Fibroblast of gingiva (primary cell): ENCODE measurements at places on chromosomes 2 and 18.

GRCh38 chr2:88232074-88232782, 62.1 kb downstream of the THNSL2 start:
- DNase-seq = no peak

DNA sequence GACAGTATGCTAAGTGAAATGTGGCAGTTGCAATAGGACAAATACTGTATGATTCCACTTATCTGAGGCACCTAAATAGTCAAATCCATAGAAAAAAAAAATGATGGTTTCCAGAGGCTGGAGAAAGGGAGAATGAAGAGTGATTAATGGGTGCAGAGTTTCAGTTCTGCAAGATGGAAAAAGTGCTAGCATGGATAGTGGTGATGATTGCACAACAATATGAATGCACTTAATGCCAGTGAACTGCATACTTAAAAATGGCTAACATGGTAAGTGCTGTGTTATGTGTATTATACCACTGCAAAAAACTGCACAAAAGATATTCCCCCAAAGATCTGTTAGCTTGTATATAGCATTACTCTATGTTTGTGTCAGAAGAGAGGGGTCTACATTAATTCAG, 185.4 kb downstream of the INHBB start:
- DNase-seq = peak; percentile 67

GRCh38 chr18:4391859-4392258, 63.2 kb downstream of the DLGAP1 start:
- no peak for DNase-seq

GRCh38 chr2:160432633-160433032, 61.0 kb downstream of the RBMS1 start:
- DNase-seq = peak; percentile 22

GRCh38 chr2:6986301-6986911, 69.2 kb downstream of the RNF144A start:
- no peak for DNase-seq

GRCh38 chr2:27261241-27261925, 1.5 kb downstream of the SLC30A3 start:
- DNase-seq = no peak

GRCh38 chr2:146734042-146734820, 1110.6 kb upstream of the ACVR2A start:
- peak; percentile 73 for DNase-seq

- peak; percentile 79 for DNase-seq
These were observed 65.6 kb upstream of the COPS8 start for GRCh38 chr2:237020090-237020489.

- peak; percentile 25 for DNase-seq
These were observed 125.3 kb downstream of the TWIST2 start for GRCh38 chr2:238973038-238973739.

- no peak for DNase-seq
These were observed 48.7 kb downstream of the EHD3 start for GRCh38 chr2:31282634-31283033.

GRCh38 chr2:66531567-66531966, 96.6 kb downstream of the MEIS1 start:
- no peak for DNase-seq

DNA sequence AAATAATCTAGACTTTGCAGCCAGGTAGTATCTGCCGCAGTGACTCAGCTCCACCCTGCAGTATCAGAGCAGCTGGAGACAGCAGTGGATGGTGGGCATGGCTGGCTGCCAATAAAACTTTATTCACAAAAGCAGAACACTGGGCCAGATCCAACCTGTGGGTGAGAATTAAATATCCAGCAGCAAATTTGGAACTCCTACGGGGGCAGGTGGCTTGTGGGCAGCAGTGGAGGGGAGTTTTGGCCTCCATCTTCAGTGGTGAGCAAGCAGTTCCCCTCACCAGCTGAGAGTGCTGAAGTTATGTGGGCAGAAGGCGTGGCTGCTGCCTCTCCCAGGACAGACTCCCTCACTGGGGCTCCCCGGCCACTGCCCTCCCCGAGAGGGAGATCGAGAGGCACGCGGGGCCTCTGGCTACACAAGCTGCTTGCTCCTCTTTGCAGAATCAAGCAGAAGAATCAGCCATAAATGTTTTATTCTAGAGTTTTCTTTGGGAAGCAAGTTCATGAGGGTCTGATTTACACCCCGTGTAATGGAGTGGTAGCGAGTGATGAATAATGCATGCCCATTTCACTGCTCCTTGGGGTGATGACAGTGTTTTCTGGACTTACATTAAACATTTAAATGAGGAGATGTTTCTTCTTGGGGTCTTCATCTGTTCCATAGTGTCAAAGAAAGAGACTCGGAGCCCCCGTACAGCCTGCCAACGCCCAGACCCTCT, 204.3 kb downstream of the SEPTIN10 start:
- DNase-seq = no peak

GRCh38 chr2:16973586-16974286, 308.1 kb upstream of the CYRIA start:
- DNase-seq = no peak

GRCh38 chr2:25822190-25823117, 55.8 kb downstream of the ASXL2 start:
- DNase-seq = no peak

- no peak for DNase-seq
These were observed 25.1 kb downstream of the ARMC9 start for GRCh38 chr2:231223458-231223976.

DNA sequence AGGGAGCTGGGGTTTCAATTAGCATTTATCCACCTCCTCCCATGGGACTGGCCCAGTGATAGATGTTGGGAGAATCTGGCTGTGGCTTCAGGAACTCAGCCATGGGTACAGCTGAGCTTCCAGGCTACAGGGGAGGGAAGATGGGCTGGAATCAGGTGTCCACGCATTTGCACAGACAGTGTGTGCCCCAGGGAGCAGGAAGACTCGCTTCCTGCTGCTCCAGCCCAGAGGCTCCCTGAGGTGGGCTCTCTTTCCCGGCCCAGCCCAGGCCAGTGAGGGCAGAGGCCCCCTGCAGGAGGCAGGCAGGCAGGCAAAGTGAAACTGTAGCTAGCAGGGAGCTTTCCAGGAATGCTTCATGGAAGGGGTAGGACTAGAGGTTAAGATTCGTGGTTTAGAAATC, 28.7 kb downstream of the DYSF start:
- no peak for DNase-seq
